ENCODE measurements at places on chromosomes 5 and 9. TPM values are rescaled to one million over a fixed set of nuclear protein-coding genes. Genes with fewer than 3 reads are reported as not detected.

The C9orf43 gene
- 1.2 TPM for total RNA-seq

The NUTM2F gene
- total RNA-seq, result not detected

The CNOT6 gene
- total RNA-seq, result 32.8 TPM

The FREM1 gene
- not detected for total RNA-seq

The OR1L8 gene
- total RNA-seq, result not detected

The AGXT2 gene
- total RNA-seq, result not detected

The NOXA1 gene
- total RNA-seq, result 3.7 TPM

The PRRC2B gene
- 200 TPM for total RNA-seq

The GLRA1 gene
- total RNA-seq, result not detected

The SHISAL2B gene
- not detected for total RNA-seq

The TRIM14 gene
- 9.7 TPM for total RNA-seq

The GNG10 gene
- 40.0 TPM for total RNA-seq

The TRIM7 gene
- 25.8 TPM for total RNA-seq

The PAPPA gene
- 1.2 TPM for total RNA-seq

The MLANA gene
- not detected for total RNA-seq

The HTR1A gene
- total RNA-seq, result not detected

The NDUFS6 gene
- 70.6 TPM for total RNA-seq

The RANBP17 gene
- total RNA-seq, result not detected

The ARSI gene
- 18.6 TPM for total RNA-seq

The TLX3 gene
- total RNA-seq, result not detected

The NIM1K gene
- total RNA-seq, result 0.59 TPM

The NEK6 gene
- total RNA-seq, result 56.3 TPM

The TAS2R1 gene
- total RNA-seq, result not detected

The RRAGA gene
- total RNA-seq, result 23.5 TPM

The ZNF462 gene
- 34.8 TPM for total RNA-seq

The PCDHGC5 gene
- total RNA-seq, result 0.36 TPM

The PSD2 gene
- total RNA-seq, result 0.05 TPM

The PTPRD gene
- not detected for total RNA-seq

The CCNJL gene
- total RNA-seq, result 35.0 TPM

The DBH gene
- total RNA-seq, result not detected

The IARS1 gene
- 116 TPM for total RNA-seq

The IFNA17 gene
- not detected for total RNA-seq

The OR1J2 gene
- not detected for total RNA-seq

The SPATA31D4 gene
- total RNA-seq, result not detected

The SCGB3A1 gene
- not detected for total RNA-seq

The SOX30 gene
- not detected for total RNA-seq

The PCDHB10 gene
- total RNA-seq, result 0.72 TPM

The FSTL4 gene
- 0.18 TPM for total RNA-seq

The DPYSL3 gene
- 1.1 TPM for total RNA-seq

The TMEM252 gene
- not detected for total RNA-seq

The TSLP gene
- not detected for total RNA-seq

The HCN1 gene
- total RNA-seq, result 0.36 TPM

The RORB gene
- total RNA-seq, result 0.08 TPM

The SLC9A3 gene
- 2.0 TPM for total RNA-seq

The MARCHF3 gene
- total RNA-seq, result 3.0 TPM

The IFNW1 gene
- not detected for total RNA-seq

Data from Panc1 (cell line).